Stimulated activated CD4-positive, alpha-beta T cell treated with anti-CD3 and anti-CD28 coated beads, TNF-alpha, amount 100 ng/mL, for 24 hours (primary cell): ENCODE measurements at places on chromosomes 11 and 22.
A peak's percentile ranks its signal among the peaks of the same experiment; 100 is the strongest.

DNA sequence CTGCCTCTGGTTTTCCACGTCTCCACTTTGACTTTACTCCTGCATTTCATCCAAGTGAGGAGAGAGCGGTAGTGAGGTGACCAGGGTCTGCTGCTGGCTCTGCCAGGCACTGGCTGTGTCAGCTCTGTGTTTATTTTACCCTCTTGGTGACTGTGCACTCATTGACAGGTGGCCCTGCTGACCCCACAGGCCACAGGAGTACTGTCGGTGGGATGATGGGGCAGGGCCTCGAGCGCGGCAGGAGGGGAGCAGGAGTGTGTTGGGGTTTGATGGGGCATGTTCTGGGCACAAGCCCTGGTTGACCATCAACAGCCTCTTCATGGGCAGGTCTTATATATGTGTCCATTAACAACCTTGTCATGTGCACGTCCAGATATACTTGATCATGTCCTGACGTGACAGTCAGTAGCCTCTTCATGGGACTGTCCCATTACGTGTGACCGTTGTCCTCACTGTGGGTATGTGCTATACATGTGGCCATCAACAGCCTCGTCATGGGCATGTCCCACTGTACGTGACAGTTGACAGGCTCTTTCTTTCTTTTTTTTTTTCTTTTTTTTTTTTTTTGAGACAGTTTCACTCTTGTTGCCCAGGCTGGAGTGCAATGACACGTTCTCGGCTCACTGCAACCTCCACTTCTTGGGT, 31.4 kb upstream of the ACR start:
- DNase-seq: no peak

GRCh38 chr11:129939510-129939909, 44.1 kb upstream of the NFRKB start:
- DNase-seq: no peak

DNA sequence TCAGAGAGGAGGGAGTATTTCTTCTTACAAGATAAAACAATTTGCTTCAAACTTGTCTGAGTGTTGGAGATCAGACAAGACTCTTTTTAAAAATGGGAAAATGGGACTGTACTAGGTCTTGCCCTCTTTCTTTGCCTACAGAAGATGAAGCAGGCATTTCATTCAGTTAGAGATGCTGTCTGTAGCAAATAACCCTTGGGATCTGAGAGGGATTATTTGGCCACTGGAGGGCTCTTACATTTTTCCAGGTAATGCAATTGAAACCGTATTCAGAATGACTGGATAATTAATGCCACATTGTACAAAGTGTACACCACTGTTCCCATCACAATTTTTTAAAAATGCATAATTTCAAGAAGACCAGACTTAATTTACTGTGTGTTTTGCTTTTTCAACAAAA, 258.5 kb upstream of the KIRREL3 start:
- no peak for DNase-seq

GRCh38 chr11:47111318-47111804, 65.3 kb downstream of the ARFGAP2 start:
- DNase-seq: no peak

- DNase-seq: no peak
Observed at GRCh38 chr22:44309137-44309536, 3.6 kb downstream of the SHISAL1 start.

- DNase-seq: no peak
Observed at GRCh38 chr11:45818961-45819605, 14.1 kb downstream of the SLC35C1 start.

GRCh38 chr11:18229501-18229900, 7.1 kb downstream of the SAA4 start:
- no peak for DNase-seq

DNA sequence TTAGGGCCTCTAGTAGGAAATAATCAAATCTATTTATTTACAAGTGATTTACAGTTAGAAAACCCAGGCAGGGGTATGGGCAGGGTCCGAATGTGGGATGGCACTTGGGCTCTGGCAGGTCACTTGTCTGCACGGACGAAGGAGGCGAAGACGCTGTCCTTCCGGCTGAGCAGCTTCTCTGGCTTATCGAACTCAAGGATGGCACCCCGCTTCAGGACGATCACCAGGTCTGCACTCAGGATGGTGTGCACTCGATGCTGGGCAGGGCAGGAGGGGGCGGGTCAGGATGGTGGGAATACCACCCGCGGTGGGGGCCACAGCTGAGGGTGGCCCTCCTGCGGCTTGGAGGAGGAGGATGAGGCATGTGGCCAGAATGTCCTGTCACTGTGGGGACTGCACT, 4.4 kb upstream of the KCNJ11 start:
- DNase-seq: no peak

GRCh38 chr11:69219991-69220390, 64.3 kb downstream of the SMIM38 start:
- DNase-seq: no peak

DNA sequence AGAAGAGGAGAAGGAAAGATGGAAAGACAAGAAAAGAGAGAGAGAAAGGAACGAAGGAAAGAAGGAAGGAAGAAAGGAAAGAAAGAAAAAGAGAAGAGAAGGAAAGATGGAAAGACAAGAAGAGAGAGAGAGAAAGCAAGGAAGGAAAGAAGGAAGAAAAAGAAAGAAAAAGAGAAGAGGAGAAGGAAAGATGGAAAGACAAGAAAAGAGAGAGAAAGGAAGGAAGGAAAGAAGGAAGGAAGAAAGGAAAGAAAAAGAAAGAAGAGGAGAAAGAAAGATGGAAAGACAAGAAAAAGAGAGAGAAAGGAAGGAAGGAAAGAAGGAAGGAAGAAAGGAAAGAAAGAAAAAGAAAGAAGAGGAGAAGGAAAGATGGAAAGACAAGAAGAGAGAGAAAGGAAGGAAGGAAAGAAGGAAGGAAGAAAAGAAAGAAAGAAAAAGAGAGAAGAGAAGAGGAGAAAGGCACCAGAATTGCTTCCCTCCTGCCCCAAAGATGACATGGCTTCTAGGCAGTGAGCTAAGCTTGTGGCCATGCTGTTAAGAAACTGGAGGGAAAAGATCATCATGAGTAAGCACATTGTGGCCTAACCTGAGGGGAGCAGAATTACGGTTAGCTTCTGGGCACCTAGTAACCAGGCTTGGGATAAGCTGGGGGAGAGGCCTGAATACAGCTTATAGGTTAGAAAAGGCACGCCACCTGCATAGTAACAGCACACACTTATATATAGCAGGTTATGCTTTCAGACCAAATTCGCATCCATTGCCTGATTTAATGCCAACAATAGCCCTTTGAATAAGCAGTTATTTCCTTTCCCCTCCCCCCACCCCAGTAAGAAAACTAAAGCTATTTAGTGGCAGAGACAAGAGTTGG, 2.3 kb upstream of the ST3GAL4 start:
- DNase-seq: no peak

DNA sequence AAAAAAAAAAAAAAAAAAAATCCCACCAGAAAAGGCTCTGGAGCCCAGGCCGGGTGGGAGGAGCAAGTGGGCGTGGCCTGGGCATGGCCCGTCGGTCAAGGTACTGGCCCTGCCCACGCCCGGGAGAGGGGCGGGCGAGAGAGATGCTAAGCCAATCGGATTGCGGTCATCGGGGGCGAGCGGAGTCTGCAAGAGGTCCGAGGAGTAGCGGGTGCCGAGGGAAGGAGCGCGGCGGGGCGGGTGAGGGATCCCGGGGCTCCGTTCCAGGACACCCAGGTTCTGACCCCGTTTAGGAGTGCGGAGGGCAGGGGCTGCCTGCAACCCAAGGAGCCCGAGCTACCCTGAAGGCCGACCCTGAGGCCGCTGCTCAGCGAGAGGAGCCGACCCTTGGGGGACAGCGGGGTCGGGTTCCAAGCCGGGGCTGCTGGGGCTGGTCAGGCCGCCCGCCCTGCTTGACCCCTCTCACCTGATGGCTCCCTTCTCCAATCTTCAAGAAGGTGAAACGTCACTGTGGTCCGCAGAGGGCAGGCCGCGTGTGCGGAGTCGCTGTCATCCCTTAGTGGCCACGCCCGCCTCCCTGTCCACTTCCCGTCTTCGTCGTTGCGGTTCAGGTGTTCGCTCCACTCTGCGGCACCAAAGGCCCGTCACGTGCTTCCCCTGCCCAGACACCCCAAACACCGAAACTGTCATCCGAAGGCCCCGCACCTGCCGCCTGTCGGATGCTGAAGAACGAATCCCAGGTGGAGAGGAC, 11.1 kb upstream of the TAB1 start:
- DNase-seq: peak; percentile 32

- DNase-seq: no peak
Observed at GRCh38 chr11:77095551-77096490, 6.8 kb upstream of the OMP start.

DNA sequence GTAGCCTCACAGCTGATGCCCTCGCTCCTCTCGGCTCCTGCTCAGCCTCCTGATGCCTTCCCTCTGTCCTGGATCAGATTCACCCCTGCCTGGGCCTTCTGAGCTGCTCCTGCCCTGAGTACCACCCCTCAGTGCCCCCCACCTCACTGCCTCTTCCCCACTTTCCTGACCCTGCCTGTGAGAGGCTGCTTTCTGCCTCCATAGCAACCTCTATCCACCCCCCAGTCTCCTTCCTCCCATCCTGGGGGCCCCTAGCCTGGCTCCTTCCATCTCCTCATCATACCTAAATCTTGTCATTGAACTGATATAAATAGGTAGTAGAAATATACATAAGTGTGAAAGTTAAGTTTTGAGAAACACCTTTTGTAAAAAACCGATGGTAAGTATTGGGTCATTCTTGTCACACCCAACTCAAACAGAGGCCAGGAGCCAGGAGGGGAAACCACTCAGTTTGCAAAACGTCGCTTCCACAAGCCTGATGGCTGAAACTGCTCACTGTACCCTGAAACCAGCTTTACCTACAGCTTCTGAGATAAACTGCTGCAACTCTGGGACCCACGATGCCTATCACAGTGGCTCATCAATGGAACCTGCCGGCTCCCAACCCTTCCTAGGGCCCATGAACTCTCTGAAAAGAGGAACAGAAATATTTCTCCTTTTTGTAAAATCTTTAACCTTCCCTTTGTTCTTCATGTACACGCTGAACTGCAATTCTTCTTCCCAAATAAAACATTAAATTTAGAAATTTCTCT, 4.8 kb upstream of the APOBEC3H start:
- no peak for DNase-seq

DNA sequence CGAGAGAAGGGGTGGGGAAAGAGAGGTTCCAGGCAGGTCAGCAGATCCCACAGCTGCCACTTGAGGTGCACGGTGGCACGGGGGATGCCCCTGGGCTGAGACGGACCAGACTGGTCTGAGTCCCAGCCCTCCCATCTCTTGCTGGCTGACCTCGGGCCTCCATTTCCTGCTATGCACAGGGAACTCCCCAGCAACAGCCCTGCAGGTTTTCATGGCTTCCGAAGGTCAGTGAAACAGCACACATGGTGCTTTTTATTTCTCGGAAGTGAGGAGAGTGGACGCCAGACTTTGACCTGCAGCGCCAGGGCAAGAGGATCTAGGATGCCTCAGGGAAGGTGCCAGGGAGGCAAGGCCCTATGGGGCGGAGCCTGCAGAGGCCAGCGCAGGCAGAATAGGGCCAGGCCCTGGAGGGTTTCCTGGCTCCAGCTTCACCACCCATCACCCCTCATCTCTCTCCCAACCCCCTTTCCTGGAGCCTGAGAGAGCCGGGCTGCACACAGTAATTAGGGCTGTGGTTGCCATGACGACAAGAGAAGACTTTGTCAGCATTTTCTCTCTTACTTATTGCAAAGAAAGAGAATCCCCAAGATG, 29.5 kb downstream of the SLC22A12 start:
- no peak for DNase-seq

DNA sequence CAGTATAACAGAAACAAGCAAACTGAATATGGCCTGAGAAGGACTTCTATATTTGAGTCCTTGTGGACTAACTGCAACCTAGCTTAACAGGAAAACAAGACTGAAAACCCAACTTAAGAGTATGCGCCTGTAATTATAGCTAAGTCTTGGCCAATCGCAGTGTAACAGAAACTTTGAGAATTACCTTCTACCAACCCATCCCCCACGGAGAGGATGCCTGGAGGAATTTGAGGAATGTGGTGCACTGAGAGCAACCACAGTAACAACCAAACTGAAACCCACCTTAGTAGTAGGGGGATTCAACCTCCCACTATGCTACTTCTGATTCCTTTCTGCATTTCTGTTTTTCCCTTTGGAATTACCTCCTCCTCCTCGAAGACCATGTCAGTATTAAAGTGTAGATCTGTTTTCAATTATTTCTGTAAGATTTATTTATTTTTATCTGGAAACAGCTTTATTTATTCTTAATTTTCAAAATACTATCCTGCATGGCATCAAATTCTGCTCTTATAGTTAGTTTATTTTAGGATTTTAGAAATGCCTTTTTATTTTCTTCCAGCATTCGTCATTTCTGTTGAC, 393.6 kb downstream of the KCNA4 start:
- no peak for DNase-seq

- no peak for DNase-seq
Observed at GRCh38 chr11:110859240-110859840, 147.1 kb upstream of the ARHGAP20 start.

- no peak for DNase-seq
Observed at GRCh38 chr11:65404638-65405339, 17.8 kb upstream of the NEAT1 start.

GRCh38 chr22:39526736-39527171, 5.8 kb downstream of the RPS19BP1 start:
- no peak for DNase-seq

DNA sequence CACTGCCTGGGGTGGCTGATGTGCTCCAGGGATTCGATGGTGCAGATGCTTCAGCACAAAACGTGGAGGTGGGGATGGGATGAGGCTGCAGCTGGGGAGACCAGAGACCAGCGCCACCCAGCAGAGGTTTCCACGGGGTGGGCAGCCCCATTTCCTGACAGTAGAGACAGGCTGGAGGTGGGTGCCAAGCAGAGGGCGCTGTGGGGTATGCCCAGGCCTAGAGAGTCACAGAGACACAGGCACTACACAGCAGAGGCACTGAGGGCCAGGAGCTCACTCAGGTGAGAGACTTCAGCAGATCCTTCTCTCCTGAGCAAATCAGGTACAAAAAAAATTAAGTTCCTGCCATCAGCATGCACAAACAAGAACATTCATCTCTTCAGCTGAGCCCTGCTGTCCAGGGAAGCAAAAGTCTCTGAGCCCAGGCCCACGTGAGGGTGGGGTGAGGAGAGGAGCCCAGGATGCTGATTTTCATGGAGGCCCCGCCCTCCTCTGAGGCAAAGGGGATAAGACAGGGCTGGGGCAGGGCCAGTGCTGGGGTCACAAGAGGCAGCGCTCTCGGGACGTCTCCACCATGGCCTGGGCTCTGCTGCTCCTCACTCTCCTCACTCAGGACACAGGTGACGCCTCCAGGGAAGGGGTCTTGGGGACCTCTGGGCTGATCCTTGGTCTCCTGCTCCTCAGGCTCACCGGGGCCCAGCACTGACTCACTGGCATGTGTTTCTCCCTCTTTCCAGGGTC, 53.1 kb downstream of the GGTLC2 start:
- no peak for DNase-seq

DNA sequence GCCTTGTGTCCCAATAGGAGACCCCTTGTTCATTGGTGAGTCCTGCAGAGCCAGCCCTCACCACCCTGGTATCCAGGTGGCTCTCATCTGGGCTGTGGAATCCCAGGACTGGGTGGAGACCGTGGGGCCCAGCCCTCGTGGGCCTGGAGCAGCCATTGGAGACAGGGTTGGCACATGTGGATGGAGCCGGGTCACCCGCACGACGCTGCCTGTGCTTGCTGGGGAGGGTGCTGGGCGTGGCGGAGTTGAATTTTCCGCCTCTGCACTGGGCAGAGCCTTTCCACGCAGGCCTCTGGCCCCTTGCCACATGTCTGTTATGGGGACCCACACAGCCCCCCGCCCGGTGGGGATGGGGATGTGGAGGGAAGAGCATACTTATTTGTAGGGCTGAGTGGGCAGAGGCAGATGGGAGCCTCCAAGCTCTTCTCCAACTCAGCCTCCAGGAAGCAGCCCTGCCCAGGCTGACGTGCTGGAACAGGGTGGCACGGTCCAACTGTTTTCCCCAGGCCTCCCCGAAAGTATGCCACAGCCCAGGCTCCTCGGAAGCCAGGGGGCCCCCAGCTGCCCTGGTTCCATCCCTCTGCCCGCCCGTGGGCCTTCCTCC, 12.6 kb downstream of the GRAMD4 start:
- DNase-seq: no peak
